ENCODE measurements at places on chromosomes 6 and 20.

DNA sequence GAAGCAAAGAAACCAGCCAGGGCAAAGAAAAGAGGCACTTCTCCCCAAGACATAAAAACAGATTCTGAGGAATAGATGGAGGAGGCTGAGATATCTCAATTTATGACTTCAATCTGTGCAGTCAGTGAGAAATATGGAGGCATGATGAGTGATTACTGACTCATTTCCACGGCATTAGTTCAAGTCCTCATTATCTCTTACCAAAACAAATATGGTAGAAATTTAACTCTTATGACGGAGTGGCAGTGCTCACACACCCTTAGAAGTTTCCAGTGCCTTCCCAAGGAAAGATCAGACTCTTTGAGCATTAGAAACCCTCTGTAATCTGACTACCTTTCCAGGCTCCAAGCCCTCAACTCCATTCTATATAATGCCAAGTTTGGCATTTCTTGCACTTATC is 364.1 kb downstream of the ARHGAP18 start:
- peak; percentile 90 for DNase-seq

DNA sequence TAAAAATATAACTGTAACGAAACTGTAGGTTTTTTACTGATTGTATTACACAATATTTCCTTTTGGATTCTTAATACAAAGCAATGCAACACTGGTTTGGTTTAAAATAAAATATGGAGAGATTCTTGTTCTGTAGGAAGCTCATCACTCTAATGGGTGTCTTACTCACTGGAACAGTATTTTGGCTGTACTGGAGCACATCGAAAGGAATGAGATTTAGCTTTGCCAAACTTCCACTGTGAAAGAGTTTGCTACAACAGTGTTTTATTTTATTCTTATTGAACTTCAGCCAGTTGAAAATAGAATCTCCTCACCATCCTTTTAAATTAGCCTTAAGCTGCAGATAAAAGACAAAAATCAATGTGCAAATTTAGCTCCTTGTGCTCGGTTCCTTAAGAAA is 230.7 kb upstream of the QKI start:
- no peak for DNase-seq

DNA sequence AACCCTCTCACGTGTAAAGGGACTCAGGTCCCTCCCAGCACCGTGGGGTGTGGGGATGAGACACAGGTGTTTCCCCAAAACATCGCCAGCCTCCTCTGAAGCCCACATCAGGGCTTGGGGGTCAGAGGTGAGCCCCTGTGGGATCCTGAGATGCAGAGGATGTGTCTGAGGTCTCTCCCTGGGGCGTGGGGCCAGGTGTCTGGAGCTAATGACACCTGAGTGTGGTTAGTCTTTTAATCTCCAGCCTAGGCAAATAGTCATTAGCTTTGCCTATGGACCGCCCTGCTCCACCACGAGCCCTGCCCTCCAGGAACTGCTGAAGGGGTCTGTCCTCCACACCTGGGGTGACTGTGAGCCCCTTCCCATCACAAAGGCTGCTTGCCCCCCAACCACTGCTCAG is 1.7 kb downstream of the SRMS start:
- DNase-seq: no peak

GRCh38 chr6:33962246-33963027 is 158.6 kb upstream of the MLN start:
- DNase-seq: peak; percentile 51

- DNase-seq: peak; percentile 73
Measured at GRCh38 chr6:112881828-112882780, 535.0 kb downstream of the RFPL4B start.

- no peak for DNase-seq
Measured at GRCh38 chr6:110353457-110354001, 4.6 kb downstream of the METTL24 start.

DNA sequence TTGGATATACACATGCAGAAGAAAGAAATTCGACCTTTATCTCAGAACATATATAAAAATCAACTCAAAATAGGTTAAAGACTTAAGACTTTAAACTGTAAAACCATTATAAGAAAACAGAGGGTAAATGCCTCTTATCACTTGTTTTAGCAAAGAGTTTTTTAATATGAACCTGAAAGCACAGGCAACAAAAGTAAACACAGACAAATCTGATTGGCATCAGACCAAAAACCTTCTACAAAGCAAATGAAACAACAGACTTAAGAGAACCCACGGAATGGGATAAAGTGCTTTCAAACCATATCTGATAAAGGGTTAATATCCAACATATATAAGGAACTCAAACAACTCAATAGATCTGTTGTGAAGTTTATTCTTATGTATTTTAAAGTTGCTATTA is 309.9 kb upstream of the OPRM1 start:
- DNase-seq: no peak

DNA sequence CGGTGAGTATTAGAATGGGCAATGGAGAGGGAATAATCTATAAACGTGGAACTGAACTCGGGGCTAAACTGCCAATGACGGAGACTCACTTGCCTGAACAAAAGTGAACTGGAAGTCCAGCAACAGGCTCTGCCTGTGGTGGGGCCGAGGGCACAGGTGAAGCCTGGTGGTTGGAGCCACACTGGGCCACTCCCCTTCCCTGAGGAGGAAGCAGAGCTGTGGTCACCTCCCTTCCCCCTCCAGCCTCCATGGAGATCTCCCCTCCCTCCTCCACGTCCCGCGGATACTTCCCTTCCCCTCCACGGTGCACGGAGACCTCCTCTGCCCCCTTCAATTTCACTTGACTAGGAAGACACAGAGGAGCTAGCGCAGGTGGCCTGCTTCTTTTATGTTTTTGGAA is 14.7 kb upstream of the DSP start:
- no peak for DNase-seq

DNA sequence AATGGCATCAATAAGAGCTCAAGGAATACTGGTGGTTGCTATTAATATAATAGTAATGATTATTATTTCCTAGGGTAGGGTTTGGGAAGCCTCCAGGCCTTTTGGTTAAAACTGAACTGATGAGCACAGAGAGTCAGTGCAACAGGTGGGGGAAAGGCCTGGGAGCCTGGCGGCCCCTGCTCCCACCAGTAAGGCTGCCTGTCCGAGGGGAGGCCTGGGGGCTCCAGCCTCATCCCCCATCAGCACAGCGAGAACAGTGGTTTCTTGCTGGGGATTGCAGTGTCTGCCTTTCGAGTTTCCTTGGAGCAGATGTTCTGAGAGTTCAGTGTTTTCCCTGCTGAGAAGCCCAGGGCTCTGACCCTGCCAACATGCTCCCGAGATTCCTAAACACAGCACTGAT is 340.4 kb downstream of the CDH26 start:
- DNase-seq: no peak

GRCh38 chr20:49477200-49477599 is 5.3 kb downstream of the KCNB1 start:
- no peak for DNase-seq

DNA sequence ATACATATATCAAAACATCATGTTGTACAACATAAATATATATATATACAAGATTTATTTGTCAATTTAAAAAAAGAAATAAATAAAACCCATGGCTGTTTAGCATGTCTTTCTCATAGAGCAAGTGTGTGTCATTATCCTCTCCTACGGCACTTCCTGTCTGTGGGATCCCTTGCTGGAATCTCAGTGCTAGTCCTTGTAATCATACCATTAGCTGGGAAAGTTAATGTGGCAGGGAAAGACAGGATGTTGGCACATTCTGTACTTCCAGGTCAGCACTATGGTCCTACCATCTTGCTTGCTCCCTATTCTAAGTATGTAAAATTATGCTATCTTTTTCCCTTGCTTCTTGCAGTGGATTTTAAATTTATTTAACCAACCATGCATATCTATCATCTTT is 9.5 kb upstream of the SLC17A3 start:
- peak; percentile 1 for DNase-seq

- no peak for DNase-seq
Measured at GRCh38 chr6:161134550-161135298, 139.1 kb downstream of the AGPAT4 start.

DNA sequence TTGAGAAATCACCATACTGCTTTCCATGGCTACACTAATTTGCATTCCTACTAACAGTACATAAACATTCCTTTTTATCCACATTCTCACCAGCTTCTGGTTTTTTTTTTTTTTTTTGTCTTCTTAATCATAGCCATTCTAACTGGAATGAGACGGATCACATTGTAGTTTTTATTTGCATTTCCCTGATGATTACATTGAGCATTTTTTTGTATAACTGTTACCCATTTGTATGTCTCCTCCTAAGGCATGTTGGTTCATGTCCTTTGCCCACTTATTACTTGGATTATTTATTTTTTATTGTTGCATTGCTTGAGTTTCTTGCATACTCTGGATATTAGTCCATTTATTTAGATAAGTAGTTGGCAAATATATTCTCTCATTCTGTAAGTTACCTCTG is 258.0 kb downstream of the MEI4 start:
- peak; percentile 3 for DNase-seq

GRCh38 chr20:25017257-25017803 is 24.8 kb upstream of the APMAP start:
- no peak for DNase-seq

- no peak for DNase-seq
Measured at GRCh38 chr6:106430466-106430865, 69.9 kb downstream of the CRYBG1 start.

- peak; percentile 64 for DNase-seq
Measured at GRCh38 chr6:16391451-16391912, 153.1 kb downstream of the GMPR start.

- no peak for DNase-seq
Measured at GRCh38 chr6:144351379-144352127, 66.4 kb downstream of the UTRN start.

Data from fibroblast of skin of back (primary cell).